ENCODE measurements at places on chromosomes 1 and 21. TPM values are rescaled to one million over a fixed set of nuclear protein-coding genes. Genes with fewer than 3 reads are reported as not detected.
A peak's percentile ranks its signal among the peaks of the same experiment; 100 is the strongest.

The OR2T35 gene
- not detected for total RNA-seq

- no peak for DNase-seq
These were observed 34.1 kb downstream of the TSEN15 start for GRCh38 chr1:184085667-184086066.

GRCh38 chr1:34742667-34743270, 12.1 kb upstream of the GJB5 start:
- peak; percentile 94 for DNase-seq

- DNase-seq = peak; percentile 22
These were observed 75.8 kb downstream of the RRAGC start for GRCh38 chr1:38783640-38784229.

DNA sequence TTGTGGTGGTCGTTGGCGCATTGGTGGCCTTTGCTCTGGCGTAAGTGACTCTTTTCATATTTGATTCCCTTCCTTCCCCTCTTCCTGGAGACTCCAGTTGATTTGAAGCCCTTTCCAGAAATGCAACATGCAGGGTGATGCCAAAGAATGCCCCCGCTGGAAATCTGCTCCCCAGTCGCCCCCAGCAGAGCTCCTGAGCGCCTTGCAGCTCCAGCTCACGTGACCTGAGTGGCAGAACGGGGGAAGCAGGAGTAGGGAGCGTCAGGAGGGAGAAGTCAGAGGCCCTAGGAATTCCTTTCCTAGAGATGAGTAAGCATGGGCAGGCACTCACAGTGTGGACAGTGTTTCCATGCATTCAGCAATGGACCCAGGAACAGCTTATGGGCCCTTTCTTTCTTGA, 255.9 kb downstream of the CACNA1E start:
- no peak for DNase-seq

- no peak for DNase-seq
These were observed 15.8 kb downstream of the DEPDC1 start for GRCh38 chr1:68481041-68481440.

The ACOT11 gene
- total RNA-seq = 87.0 TPM

DNA sequence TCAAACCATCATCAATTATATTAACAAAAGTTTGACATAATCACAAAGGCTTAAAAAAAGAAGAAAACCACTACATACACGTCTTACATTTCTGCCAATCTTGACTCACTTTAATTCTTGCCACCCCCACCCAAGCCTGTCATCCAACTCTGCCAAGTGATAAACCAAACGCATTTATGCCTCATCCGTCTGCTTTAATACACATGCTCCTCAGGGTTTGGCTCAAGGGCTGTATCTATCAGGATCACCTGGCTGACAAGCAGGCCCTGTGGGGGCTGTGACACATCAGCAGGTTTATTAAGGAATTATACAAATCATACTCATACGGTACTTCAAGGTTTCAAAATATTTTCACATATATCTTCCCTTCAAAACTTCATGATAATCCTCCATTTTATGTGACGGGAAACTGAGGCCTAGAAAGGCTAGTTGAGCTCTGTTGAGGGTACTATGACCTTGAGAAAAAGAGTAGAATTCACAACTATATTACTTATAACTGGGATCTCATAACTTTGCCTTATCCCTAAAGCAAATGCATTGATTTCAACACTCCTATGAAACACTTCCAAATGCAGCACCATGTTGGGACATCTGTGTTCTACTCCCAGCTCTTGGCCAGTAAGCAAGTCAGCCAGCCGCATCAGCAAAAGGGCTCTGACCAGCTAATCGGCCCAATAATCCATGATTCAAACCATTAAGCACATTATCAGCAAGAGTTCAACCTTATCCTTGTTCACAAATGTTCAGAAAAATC, 8.7 kb downstream of the SORT1 start:
- DNase-seq = no peak

- DNase-seq = no peak
These were observed 4.8 kb upstream of the HRNR start for GRCh38 chr1:152228831-152229230.

- no peak for DNase-seq
These were observed 13.9 kb upstream of the OLIG1 start for GRCh38 chr21:33055991-33056390.

- DNase-seq = no peak
These were observed 48.9 kb upstream of the PTGFR start for GRCh38 chr1:78441921-78442320.

GRCh38 chr1:41427122-41427913, 57.2 kb downstream of the EDN2 start:
- DNase-seq = no peak

- DNase-seq = no peak
These were observed 205.0 kb downstream of the TOMM20 start for GRCh38 chr1:234923626-234924025.

GRCh38 chr21:38291874-38292273, 35.1 kb downstream of the KCNJ15 start:
- DNase-seq = no peak

GRCh38 chr1:117665556-117666270, 59.9 kb downstream of the TENT5C start:
- no peak for DNase-seq

The ZNF683 gene
- total RNA-seq = 3.6 TPM

DNA sequence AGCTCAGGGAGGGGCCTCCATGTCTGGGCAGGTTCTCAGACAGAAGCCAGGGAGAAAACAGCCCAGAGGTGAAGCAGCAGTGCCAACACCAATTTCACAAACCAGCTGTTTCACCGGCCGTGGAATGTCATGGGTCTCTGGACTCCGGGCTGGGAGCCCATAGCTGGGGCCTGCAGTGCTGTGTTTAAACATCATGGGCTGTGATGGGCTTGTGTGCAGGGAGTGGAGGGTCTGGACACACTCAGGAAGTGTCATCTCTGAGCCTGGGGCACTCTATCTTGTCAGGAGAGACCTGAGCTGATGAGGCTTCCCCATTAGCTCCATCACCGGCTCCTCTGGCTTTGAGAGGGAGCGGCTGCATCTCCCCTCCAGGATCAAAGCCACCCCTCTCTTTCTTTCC, 173.6 kb upstream of the IGSF21 start:
- peak; percentile 50 for DNase-seq

The CLDN19 gene
- not detected for total RNA-seq

DNA sequence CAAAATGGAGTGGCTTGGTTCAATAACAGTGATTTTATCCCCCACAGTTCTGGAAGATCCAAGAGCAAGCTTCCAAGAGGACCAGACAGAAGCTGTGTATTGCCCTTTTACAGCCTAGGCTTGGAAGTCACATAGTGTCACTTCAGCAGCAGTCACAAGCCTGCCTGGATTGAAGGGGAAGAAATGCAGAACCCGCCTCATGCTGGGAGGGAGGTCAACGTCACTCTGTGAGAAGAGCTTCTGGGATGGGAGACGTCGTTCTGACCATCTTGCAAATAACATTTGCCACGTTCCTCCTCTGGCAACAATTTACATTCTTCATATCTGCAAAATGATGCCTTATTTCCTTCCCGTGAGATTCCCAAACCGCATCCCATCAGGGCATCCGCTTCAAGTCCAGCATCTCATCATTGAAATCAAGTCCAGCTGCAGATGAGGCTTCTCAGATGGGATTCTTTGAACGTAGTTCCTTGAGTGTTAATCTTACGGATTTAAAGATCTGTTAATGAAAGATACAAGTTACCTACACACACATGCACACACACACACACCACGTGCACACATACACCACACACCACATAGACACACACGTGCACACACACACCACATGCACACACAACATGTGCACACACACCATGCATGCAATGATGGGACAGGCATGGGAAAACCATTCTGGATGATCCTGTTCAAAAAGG, 23.9 kb upstream of the KIF1B start:
- no peak for DNase-seq

DNA sequence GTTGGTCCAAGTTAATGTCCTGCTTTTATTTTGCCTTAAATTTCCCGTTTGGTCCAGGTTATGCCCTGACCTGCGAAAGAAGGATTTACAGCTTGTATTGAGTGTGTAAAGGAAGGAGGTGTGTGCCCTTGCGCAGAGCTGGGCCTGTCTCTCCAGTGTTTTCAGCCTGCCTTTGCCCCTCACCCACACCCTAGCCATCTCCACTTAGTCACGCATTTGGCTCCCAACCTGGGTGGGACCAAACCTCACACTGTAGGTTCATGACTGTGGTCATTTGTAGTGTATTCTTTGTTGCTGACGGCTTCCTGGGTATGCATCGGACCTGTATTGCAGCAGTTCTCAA, 572 bp upstream of the SRSF10 start:
- peak; percentile 79 for DNase-seq

- DNase-seq = no peak
These were observed 48.9 kb upstream of the GOLT1A start for GRCh38 chr1:204262506-204263253.

DNA sequence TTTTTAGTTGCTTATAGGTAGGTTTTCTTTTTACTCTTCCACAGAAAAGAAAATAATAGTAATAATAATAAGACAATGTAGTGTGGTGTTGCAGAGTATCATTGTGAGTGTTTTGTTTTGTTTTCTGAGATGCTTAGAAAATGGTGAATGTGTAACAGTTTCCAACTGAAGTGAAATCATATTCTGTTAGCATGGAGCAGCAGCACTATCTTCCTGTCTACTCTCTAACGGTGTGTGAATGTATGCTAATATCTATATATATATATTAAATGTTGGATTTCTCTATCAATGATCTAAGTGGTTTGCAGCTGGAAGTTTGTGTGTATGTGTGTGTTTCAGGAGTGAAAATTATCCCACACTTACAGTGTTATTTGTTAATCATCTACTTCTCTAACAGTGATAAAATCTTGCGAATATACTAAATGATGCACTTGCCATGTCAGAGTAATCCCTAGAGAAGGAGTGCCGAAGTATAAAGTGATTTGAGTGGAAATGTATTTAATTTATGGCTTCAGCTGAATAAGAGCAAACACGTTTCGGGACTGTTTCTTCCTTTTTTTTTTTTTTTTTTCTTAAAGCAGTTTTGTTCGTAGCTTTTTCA, 377 bp downstream of the SAMD13 start:
- peak; percentile 28 for DNase-seq

Measured in stomach (tissue), 19 donors.